ENCODE measurements at places on chromosomes 2 and 18.

DNA sequence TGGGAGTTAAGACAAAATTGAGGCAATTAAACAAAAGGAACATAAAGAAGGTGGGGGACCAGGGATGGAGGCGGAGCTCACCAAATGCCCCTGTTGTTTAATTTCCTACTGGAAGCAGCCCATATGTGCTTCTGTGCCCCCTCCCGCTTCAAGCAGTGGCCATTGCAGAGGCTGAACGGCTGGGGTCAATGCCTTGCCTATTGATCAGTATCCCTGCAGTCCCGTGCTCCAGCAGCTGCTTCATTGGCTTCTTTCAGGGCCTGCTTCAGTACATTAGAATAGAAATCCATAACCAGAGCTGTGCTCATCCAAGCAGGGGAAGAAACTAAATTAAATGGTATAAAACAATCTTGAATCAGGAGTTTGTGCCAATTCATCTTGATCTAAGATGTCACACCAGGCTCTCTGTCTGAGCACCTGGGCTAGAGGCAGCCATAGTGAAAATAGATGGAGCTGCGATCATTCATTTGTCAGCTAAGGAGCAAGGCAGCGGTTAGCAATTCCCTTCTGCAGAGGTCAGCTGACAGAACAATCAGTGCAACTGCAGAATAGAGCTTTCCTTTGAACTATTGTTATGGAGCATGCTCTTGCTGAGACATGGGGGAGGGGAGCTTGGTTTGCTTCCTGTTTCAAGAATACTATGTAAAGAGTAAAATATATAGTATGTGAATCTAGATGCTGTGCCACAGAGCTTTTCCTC lies 222.4 kb downstream of the WDR7 start:
- peak; percentile 50 for DNase-seq

DNA sequence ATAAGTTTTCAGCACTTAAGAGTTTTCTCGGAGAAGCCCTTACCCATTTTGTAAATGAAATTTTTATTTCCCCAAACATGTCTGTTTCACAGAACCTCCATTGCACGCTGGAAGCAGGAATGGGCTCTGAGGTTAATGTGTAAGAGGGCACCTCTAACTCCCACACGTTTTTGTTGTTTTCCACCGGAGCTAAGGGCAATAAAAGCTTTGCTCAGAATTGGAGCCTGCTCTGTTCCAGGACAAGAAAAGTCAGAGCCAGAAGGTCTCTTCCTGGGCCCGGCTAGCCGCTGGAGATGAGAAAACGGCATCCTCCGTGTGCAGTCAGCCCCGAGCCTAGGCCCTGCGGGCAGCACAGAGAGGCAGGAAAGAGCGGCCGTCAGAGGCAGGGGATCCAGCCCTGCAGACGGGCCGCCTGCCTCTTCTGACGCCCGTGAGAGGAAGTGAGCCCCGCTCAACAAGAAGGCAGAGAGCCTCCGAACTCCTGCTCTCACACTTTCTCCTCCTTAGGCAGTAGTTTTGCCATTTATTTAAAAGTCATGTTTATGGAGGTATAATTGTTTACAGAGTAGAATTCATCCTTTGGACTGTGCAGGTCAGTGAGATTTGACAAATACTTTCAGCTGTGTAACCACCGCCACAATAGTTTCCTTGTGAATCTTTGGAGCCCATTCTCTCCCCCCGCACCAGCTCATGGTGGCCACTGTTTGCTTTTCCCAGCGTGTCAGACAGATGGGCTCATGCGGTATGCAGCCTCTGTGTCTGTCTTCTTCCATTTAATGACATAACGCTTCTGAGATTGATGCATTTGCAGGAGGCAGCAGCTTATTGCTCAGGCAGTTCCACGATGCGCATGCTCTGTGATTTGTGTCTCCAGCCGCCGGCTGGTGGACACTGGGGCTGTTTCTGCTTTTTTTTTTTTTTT lies 117.3 kb downstream of the GALR1 start:
- DNase-seq = no peak

- no peak for DNase-seq
Observed at GRCh38 chr18:13147130-13147529, 71.4 kb upstream of the LDLRAD4 start.

DNA sequence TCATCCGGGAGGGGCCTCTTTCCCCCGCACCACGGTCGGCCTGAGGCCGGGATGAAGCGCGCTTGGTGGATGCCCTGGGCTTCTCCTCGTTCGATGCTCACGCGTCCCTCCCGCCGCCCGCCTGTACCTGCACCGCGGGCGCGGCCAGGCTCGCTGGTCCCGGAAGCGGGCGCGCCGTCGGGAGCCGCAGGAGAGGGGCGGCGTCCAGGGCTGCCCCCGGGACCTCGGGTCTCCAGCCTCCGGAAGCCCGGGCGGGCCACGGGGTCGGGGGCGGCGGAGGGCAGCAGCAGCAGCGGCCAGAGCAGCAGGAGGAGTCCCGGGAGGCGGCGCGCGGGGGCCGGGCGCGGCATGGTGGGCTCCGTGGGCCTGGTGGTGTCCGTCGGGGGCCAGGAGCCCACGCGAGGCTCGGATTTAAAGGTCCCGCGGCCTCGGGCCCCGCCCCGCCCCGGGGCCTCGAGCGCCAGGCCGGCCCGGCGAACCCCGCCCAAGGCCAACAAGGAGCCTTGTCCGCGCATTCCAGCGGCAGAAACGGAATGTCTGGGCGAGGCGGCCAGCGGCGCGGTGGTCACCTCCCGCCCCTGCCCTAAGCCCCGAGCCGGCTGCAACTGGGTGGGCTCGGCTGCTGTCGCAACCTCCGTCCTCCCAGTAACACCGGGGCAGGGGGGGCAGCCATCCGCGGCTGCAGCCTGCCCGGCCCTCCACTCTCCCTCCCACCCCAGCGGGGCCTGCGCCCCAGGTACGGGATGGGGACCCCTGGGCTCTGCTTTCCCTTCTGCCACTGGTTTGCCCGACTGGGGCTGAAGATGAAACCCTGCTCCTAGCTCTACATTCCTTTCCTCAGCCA lies at the start of gene MATN3:
MATN3 (minus strand) TSS at position 387 of the 844 bp plus-strand sequence; CDS start at position 350, 37 bp downstream.
- DNase-seq = peak; percentile 89

GRCh38 chr2:232492236-232492848 lies 4.7 kb upstream of the ECEL1 start:
- no peak for DNase-seq

GRCh38 chr2:88590998-88591613 lies 36.2 kb downstream of the EIF2AK3 start:
- no peak for DNase-seq

DNA sequence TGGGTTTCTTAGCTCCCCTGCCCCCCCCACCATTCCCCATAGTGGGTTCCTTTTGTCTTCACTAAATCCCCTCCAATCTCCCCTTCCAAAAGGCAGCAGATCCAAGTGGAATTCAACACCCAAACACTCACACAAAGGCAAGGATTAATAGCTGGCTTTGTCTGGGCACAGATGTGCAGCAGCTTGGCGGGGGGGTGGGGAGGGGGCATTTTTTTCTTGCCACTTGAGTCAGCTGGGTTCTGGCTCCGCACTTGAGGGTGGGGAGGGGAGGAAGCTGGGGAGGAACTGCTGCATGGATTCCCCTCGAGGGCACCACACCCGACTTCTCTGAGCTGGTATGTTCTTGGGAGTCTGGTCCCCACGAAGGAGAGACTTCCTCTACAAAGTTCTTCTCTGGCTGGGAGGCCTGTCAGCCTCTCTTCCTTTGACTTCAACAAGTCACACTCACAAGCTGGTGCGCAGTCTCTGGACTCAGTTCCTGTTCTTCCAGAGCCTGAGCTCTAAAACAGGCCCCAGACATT lies 36.0 kb downstream of the SERTAD2 start:
- peak; percentile 81 for DNase-seq

All from ecto neural progenitor cell (in vitro differentiated cells).